Dermis blood vessel endothelial cell (primary cell): ENCODE measurements at places on chromosomes 7 and 10. TPM values are rescaled to one million over a fixed set of nuclear protein-coding genes. Genes with fewer than 3 reads are reported as not detected.

GRCh38 chr10:74021248-74022055 is 23.5 kb downstream of the VCL start:
- no peak for DNase-seq

CRYGN gene
- not detected in 2 replicates for total RNA-seq

DNA sequence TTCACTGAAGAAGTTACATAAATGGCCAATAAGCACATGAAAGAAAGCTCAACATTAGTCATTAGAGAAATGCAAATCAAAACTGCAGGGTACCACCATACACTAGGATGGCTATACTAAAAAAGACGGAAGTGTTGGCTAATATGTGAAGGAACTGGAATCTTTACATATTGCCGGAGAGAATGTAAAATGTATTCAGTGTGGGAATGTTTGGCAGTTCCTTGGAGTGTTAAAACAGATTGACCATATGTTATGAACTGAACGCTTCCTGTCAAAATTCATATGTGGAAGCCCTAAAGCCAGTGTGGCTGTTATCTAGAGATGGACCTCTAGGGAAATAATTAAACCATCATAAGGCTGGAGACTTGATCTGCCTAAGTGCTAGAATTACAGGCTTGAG is 33.1 kb downstream of the SUV39H2 start:
- DNase-seq: no peak

- no peak for DNase-seq
Measured at GRCh38 chr10:113967126-113967525, 76.5 kb upstream of the ADRB1 start.

RET gene
- 1.0 and 1.2 TPM in 2 replicates for total RNA-seq
